Right lung (tissue), 10 donors: ENCODE measurements at places on chromosomes 1 and 21. TPM values are rescaled to one million over a fixed set of nuclear protein-coding genes. Genes with fewer than 3 reads are reported as not detected.

CDC20 gene
- 57.8 TPM for polyA plus RNA-seq

ASAP3 gene
- polyA plus RNA-seq, result 43.1 TPM

- DNase-seq, result no peak
Observed at GRCh38 chr1:74908797-74909196, 175.8 kb downstream of the TYW3 start.

DNA sequence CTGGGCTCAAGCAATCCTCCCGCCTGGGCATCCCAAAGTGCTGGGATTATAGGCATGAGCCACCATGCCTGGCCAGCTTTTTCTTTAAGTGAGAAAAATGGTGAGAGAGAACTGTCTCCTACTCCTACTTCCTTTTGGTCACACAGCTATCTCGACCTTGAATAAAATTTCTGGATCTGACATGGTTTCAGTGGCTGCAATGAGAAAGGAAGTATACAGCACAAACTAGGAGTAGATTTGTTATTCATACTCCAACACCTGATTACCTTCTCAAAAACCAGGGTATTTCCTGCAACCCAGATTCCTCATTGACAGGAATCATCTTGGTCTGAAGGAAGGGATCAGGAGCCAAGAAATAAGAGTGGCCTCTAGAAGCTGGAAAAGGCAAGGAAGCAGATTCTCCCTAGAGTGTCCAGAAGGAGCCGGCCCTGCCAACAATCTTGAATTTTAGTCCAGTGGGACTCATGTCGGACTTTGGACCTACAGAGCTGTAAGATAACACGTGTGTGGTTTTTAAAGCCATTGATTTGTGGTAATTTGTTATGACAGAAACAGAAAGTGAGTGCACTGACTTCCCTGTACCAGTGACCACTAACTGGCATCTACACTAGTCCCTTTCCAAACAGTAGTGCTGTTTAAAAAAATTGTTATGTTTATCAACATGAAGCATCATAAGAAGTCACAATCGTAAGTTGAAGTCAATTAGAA, 516.6 kb downstream of the SMYD3 start:
- no peak for DNase-seq
